Astrocyte (in vitro differentiated cells and primary cell): ENCODE measurements at places on chromosomes 3 and 15. TPM values are rescaled to one million over a fixed set of nuclear protein-coding genes. Genes with fewer than 3 reads are reported as not detected.

DNA sequence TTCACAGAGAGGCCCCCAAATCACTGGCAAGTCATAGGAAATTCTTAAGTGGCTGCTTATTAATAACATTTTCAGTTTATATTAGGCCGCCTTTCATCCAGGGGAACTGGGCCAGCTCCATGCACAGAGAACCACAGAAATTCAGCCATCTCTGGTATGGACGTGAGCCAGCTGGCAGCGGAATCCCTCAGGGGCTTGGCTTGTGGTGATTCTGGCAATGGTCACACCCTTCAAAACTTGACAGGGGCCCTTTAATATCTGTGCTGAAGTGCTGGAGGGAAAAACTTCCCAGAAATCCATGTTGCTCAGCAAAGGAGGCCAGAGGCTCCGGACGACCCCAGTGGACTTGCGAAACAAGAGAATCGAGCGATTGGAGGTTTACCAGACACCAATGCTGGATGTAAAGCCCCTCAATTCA is 11.3 kb downstream of the PRICKLE2 start:
- no peaks in the 10 kb centered on the region for H3K27me3 ChIP-seq
- H3K4me3 ChIP-seq, result peak overlapping the region; percentile 18
- H3K36me3 ChIP-seq, result no peaks in the 10 kb centered on the region

GRCh38 chr15:44676676-44677075 is 13.2 kb upstream of the SPG11 start:
- no peak overlapping the region for H3K27ac ChIP-seq
- H3K36me3 ChIP-seq, result no peaks in the 10 kb centered on the region
- H3K4me3 ChIP-seq, result no peak overlapping the region

- H3K4me3 ChIP-seq, result peak overlapping the region; percentile 74
- peaks cover 18% of the 10 kb centered on the region for H3K4me1 ChIP-seq
- DNase-seq, result peak; percentile 38
- H3K27me3 ChIP-seq, result peaks cover 79% of the 10 kb centered on the region
Measured at GRCh38 chr3:169662843-169663160, 710 bp downstream of the MECOM start.

GRCh38 chr15:49904296-49904695 is 214.7 kb downstream of the ATP8B4 start:
- H3K27me3 ChIP-seq, result no peaks in the 10 kb centered on the region
- no peak for DNase-seq
- H3K4me1 ChIP-seq, result peaks cover 8% of the 10 kb centered on the region
- H3K27ac ChIP-seq, result no peak overlapping the region

- no peak overlapping the region for H3K4me3 ChIP-seq
- H3K27me3 ChIP-seq, result no peaks in the 10 kb centered on the region
- H3K27ac ChIP-seq, result no peak overlapping the region
- no peaks in the 10 kb centered on the region for H3K4me1 ChIP-seq
Measured at GRCh38 chr3:39917065-39917773, 107.8 kb downstream of the MYRIP start.

DNA sequence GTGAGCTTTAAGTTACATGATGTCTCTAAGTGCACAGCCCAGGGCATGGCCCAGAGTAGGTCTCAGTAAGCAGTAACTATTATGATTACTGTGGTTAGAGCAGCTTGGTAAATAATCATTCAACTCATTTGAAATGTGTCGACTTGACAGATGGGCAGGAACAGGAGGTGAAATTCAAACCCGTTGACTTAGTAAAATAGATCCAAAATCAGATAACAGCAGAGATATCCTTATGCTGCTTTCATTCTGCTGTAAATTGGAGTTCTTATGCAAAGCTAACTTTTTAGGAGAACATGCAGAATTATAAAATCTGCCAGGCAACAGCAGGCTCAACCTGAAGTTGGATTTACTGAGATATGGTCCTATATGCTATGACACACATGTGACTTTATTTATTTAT is 118.7 kb upstream of the KLHL25 start:
- H3K27ac ChIP-seq, result no peak overlapping the region
- no peaks in the 10 kb centered on the region for H3K4me1 ChIP-seq
- H3K4me3 ChIP-seq, result no peak overlapping the region
- no peak for DNase-seq
- no peaks in the 10 kb centered on the region for H3K27me3 ChIP-seq

GRCh38 chr3:60948488-60948887 is 302.8 kb downstream of the FHIT start:
- no peaks in the 10 kb centered on the region for H3K27me3 ChIP-seq
- H3K27ac ChIP-seq, result no peak overlapping the region
- H3K4me3 ChIP-seq, result no peak overlapping the region
- no peak for DNase-seq
- H3K36me3 ChIP-seq, result no peaks in the 10 kb centered on the region

DNA sequence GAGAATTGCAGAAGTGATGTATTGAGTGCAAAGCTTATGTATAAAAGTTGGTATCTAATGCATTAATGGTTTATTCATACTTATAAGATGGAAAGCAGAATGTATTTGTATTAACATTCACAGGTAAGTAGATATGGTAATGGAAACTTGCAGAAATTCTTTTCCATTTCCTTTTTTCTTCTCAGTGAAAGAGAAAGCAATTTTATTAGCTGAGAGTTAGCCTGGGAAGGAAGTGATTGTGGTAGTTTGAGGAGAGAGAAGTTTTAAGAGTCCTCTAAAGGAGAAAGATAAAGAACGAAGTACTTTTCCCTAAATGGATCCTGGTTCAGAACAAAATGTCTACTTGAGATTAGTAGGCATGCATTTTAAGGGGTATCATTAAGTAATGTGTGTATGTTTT is 60.1 kb upstream of the OSTN start:
- H3K27ac ChIP-seq, result no peak overlapping the region
- H3K4me3 ChIP-seq, result no peak overlapping the region
- H3K27me3 ChIP-seq, result no peaks in the 10 kb centered on the region
- no peaks in the 10 kb centered on the region for H3K36me3 ChIP-seq
- no peak for DNase-seq

DNA sequence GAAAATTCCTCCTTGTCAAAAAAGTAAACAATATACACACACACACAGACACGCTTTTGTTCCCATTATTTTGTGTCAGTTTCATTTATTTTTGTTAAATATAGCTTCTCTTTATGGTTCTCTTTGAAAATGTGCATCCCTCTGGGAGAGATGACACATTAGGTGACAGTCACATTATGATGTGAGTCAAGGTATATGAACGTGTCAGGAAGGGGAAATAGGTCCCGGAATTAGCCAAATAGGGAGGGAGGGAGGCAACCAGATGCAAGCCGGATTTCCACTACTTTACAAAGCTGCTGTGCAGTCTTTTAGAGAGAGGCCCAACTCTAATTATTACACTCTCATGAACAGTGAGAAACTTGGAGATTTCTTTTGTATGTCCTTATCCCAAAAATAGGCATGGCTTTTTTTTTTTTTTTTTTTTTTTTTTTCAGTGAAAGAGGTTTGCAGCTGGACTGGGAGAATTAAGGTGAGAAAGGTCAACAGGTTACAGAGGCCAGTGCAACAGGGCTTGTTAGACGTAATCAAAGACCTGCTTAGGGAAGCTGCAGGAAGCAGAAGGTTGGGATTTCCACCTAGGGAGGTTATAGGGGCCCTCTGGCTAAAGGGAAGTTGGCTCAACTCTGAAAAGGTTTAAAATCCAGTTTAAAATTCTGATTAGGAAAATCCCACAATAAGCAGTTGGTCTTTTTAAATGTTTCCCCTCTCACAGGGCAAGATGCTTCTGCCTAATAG is 240.5 kb upstream of the UBE2E1 start:
- H3K4me1 ChIP-seq, result peaks cover 9% of the 10 kb centered on the region
- no peaks in the 10 kb centered on the region for H3K36me3 ChIP-seq
- H3K27me3 ChIP-seq, result no peaks in the 10 kb centered on the region
- H3K4me3 ChIP-seq, result no peak overlapping the region

GRCh38 chr3:76700323-76700722 is 339.6 kb upstream of the ROBO2 start:
- no peaks in the 10 kb centered on the region for H3K27me3 ChIP-seq
- no peaks in the 10 kb centered on the region for H3K36me3 ChIP-seq
- H3K4me3 ChIP-seq, result no peak overlapping the region
- no peak overlapping the region for H3K27ac ChIP-seq

- H3K36me3 ChIP-seq, result no peaks in the 10 kb centered on the region
- no peaks in the 10 kb centered on the region for H3K4me1 ChIP-seq
- no peaks in the 10 kb centered on the region for H3K27me3 ChIP-seq
- H3K4me3 ChIP-seq, result no peak overlapping the region
- DNase-seq, result peak; percentile 14
- no peak overlapping the region for H3K27ac ChIP-seq
Measured at GRCh38 chr3:137121704-137122314, 164.0 kb downstream of the IL20RB start.

GRCh38 chr3:37571269-37571668 is 290.4 kb upstream of the CTDSPL start:
- H3K27me3 ChIP-seq, result peaks cover 3% of the 10 kb centered on the region
- no peaks in the 10 kb centered on the region for H3K36me3 ChIP-seq
- no peak for DNase-seq
- no peak overlapping the region for H3K27ac ChIP-seq
- no peak overlapping the region for H3K4me3 ChIP-seq

DNA sequence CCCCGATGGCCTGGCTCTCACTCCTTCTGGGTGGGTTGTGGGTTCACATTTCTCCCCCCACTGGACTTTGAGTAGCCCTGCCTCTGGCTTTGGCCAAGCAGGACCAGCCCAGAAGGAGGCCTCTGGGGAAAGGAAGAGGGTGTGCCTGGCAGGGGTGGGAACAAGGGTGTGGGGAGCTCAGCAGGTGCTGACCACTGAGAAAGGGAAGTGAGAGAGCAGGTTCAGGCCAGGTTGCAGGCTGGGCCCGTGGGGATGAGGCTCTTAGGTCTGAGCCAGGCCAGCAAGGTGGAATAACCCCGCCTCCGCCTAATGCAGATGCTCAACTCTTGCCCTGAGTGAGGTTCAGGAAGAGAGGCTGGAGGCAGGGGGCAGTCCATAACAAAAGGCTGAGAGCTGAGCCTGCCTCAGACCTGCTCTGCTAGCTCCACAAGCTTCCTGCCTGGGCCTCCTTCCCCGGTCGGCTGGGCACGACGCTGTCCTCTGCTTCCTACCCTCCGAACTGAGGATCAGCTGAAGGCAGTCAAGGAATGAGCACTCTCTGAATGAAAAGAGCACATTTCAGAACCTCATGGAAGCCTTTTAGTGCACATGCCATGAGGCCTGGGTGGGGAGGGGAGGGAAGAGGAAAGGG is 82.7 kb downstream of the TLE3 start:
- no peak overlapping the region for H3K4me3 ChIP-seq
- DNase-seq, result no peak
- no peaks in the 10 kb centered on the region for H3K36me3 ChIP-seq
- H3K4me1 ChIP-seq, result no peaks in the 10 kb centered on the region
- H3K27me3 ChIP-seq, result peaks cover 32% of the 10 kb centered on the region

GRCh38 chr15:91625506-91625905 is 228.0 kb upstream of the SLCO3A1 start:
- H3K27ac ChIP-seq, result no peak overlapping the region
- H3K36me3 ChIP-seq, result no peaks in the 10 kb centered on the region
- H3K27me3 ChIP-seq, result no peaks in the 10 kb centered on the region
- H3K4me3 ChIP-seq, result no peak overlapping the region

- H3K36me3 ChIP-seq, result no peaks in the 10 kb centered on the region
- no peak overlapping the region for H3K27ac ChIP-seq
- no peaks in the 10 kb centered on the region for H3K4me1 ChIP-seq
- no peaks in the 10 kb centered on the region for H3K27me3 ChIP-seq
Measured at GRCh38 chr15:97096303-97096835, 765.9 kb downstream of the NR2F2 start.

DNA sequence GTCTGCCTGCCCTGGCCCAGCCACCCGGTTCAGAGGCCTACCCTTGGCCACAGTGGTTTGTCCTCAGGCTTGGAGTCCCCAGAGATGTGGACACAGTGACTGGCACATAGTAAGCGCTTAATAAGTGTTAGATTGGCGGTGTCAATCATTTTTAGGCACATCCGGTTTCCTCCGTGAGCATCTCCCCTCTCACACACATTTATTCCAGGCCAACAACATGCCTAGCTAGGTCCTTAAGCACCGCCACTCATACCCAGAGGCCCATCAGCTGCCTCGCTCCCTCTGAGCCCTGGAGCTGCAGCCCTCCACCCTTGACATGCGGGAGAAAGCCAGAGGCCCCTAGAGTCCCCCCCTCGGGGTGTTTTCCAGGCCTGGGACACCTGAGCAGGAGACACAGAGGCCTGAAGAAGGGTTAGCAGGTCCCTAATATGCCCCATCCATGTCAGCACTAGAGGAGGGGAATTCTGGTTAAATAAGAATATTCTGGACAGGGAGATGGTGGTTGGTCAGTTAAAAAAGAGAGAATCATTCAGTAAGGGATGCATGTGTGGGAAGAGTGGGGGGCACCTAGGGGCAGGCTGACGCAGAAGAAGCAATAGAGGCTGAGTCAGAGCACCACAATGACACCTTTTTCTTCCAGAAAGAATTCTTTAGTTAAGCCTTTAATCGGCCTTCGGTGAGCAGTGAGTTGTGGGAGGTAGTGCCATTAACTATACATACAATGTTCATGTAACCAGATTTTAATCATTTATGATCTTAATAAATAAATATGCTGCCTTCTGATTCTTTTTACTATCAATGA is 22.3 kb downstream of the NR2F2 start:
- H3K36me3 ChIP-seq, result peaks cover 18% of the 10 kb centered on the region
- H3K4me3 ChIP-seq, result no peak overlapping the region
- H3K27ac ChIP-seq, result peak overlapping the region; percentile 90

DNA sequence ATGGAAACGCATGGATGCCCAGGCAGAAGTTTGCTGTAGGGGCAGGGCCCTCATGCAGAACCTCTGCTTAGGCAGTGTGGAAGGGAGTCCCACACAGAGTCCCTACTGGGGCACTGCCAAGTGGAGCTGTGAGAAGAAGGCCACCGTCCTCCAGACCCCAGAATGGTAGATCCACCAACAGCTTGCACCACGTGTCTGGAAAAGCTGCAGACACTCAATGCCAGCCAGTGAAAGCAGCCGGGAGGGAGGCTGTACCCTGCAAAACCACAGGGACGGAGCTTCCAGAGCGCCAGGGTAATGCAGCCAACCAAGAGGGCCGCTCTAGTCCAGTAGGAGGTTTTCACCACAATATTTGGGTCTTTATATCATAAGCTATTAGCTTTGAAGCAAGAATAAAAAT is 97.1 kb upstream of the IQSEC1 start:
- H3K27ac ChIP-seq, result no peak overlapping the region
- no peak overlapping the region for H3K4me3 ChIP-seq
- H3K36me3 ChIP-seq, result no peaks in the 10 kb centered on the region
- no peak for DNase-seq
- no peaks in the 10 kb centered on the region for H3K27me3 ChIP-seq

DNA sequence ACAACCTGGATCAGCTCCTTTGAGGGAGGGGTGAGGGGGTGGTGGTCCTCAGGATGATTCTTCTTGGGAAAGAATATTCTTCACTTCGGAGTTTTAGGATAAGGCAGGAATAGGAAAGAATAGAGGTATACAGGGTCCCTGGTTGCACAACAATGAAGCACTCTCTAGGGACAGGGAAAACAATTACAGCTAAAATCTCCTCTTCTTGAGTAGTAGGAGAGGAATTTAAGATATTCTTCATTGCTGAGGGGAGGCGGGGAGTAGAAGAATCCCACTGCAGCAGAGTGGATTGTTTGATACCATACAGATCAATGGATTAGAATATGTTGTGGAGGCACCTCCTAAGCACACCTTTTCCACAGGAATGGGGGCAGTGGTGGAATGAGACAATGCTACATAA is 20.5 kb downstream of the SLC9C1 start:
- DNase-seq, result no peak
- no peaks in the 10 kb centered on the region for H3K36me3 ChIP-seq
- H3K4me1 ChIP-seq, result no peaks in the 10 kb centered on the region
- H3K27me3 ChIP-seq, result peaks cover 2% of the 10 kb centered on the region

Gene LRRC34
- total RNA-seq, result 1.0 and 1.3 TPM in 2 replicates

Gene TMEM62
- 14.0 and 15.2 TPM in 2 replicates for total RNA-seq

Gene LRRC31
- 0.16 TPM in 1 of 2 replicates, not detected in the other for total RNA-seq

Gene SPINK8
- total RNA-seq, result not detected in 2 replicates

Gene CHRD
- 3.4 and 5.6 TPM in 2 replicates for total RNA-seq

Gene GPR176
- total RNA-seq, result 33.5 and 35.4 TPM in 2 replicates

Gene RPL39L
- total RNA-seq, result 6.5 and 7.6 TPM in 2 replicates

Gene LTK
- total RNA-seq, result 0.14 TPM in 1 of 2 replicates, not detected in the other

Gene ADAMTSL3
- 2.4 and 3.0 TPM in 2 replicates for total RNA-seq
